ENCODE measurements at places on chromosomes 12 and 14.

GRCh38 chr12:107759410-107759809 lies 1.5 kb downstream of the PRDM4 start:
- DNase-seq = no peak

DNA sequence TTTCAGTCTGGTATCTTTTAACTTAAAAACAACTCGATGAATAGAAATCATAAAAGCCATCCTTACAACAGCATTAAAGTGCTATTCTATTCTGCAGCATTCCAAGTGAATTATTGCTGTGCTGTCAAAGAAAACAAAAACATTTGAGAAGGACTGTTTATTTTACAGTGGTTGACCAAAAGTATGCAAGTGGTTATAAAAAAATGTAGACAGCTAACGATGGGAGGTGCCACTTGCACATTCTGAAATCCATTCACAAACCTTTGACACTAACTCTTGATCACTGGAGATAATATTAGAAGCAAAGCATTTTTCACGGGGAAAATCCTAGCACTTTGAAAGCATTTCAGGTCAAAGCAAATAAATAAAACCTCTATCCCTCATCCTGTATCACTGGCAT lies 55.6 kb downstream of the HMGA2 start:
- DNase-seq = no peak

GRCh38 chr12:49345051-49345824 lies 1.4 kb upstream of the DNAJC22 start:
- DNase-seq = no peak

- peak; percentile 20 for DNase-seq
Measured at GRCh38 chr14:34059925-34060650, 109.2 kb upstream of the EGLN3 start.

GRCh38 chr12:65209655-65210043 lies 40.3 kb downstream of the LEMD3 start:
- no peak for DNase-seq

DNA sequence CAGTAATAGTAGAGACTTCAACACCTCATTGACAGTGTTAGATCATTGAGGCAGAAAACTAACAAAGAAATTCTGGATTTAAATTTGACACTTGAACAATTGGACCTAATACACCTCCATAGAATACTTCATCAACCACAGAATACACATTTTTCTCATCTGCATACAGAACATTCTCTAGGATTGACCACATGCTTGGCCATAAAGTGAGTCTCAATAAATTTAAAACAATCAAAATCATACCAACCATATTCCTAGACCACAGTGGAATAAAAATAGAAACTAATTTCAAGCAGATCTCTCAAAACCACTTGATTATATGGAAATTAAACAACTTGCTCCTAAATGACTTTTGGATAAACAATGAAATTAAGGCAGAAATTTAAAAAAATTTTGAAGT lies 82.3 kb downstream of the SLC38A4 start:
- DNase-seq = no peak

- no peak for DNase-seq
Measured at GRCh38 chr12:105192624-105193225, 43.2 kb downstream of the APPL2 start.

GRCh38 chr14:77707355-77707723 lies 484 bp downstream of the ALKBH1 start:
- peak; percentile 3 for DNase-seq

Measured in stimulated activated CD4-positive, alpha-beta T cell treated with anti-CD3 and anti-CD28 coated beads, Interleukin-12 subunit alpha, Interleukin-12 subunit beta, amount 100 ng/mL, for 24 hours (primary cell).